NCI-H524 (cell line): ENCODE measurements at places on chromosomes 5 and 9.
A peak's percentile ranks its signal among the peaks of the same experiment; 100 is the strongest.

GRCh38 chr5:148912146-148912545 is 85.7 kb downstream of the ADRB2 start:
- DNase-seq: no peak

GRCh38 chr5:570886-571285 is 41.3 kb upstream of the CEP72 start:
- DNase-seq: no peak

DNA sequence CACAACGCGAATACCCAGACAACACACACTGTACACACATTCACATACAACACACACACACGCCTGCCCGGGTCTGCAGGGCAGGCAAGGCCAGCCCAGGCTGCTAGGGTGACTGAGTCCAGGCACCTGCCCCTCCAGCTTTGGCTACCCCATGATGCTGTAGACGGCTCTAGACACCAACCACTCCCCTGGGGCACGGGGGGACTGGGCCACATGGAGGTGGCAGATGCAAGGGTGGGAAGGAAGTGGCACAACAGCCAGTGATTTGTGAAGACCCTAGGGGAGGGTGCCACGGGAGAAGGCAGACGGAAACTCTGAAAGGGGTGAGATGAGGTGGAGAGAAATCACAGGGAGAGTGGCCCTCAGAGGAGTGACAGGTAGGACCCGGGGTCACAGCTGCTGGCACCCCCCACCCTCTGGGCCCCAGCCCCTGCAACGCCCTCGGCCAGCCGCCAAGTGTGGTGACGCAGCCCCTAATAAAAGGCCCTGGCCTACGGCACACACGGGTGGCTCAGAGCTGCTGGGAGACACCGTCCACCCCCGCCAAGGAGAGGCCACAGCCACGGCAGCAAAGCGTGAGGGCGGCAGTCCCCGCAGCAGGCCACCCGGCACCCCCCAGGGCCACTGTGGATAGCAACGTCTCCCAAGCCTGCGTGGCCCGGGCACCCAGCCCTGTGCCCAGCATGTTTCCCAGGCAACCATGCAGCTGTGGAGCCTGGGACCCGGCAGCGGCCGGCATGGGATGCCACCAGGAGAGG is 6.6 kb upstream of the CCDC187 start:
- DNase-seq: peak; percentile 80

- no peak for DNase-seq
Observed at GRCh38 chr9:116992865-116993264, 305.8 kb downstream of the TRIM32 start.

GRCh38 chr5:73137563-73138530 is 17.5 kb downstream of the TMEM171 start:
- no peak for DNase-seq

DNA sequence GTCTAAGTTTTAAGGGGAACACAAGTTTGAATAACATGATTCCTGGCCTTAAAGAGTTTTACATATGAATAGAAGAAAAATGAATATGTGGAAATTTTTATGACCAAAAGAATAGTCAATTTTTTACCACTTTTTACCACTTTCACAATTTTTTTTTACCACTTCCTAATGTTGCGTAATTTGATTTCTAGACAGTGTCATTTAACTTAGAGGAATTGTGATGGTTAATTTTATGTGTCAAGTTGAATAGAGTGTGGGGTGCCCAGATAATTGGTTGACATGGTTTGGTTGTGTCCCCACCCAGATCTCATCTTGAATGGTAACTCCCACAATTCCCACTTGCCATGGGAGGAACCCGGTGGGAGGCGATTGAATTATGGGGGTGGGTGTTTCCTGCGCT is 416.6 kb downstream of the KIF4B start:
- no peak for DNase-seq

GRCh38 chr9:117744856-117745389 is 40.7 kb downstream of the TLR4 start:
- DNase-seq: peak; percentile 67

DNA sequence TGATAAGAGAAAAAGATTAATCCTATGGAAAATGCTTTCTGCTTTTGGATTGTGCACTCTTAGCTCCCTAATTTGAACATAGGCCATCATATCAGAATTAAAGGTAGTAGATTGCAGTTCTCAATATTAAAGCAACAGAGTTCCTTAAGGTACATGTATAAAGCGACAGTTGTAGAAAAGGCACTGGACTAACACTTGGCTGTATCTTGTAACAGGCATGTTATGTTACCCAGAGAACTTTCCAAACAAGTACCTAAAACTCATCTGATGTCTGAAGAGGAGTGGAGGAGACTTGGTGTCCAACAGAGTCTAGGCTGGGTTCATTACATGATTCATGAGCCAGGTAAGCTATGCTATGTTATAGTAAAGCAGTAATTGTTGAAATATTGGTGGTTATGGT is 3.3 kb upstream of the SECISBP2 start:
- no peak for DNase-seq

DNA sequence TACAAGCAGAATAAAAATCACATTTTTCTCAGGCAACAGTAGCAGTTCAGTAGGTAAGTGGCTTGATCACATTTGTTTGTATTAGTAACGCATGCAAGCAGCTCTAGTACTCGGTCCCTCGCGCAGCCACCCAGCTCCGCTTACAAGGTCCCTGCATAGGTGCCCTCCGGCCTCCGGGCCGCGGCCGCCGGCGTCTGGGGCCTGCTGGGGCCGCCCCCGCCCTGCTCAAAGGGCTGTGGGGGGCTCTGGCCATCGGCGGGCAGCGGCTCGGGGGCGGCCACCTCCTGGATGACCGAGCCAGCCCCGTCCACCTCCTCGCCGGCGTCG is 50.2 kb upstream of the UBAC1 start:
- DNase-seq: no peak

GRCh38 chr9:137070906-137071275 is 534 bp upstream of the SAPCD2 start:
- peak; percentile 78 for DNase-seq

GRCh38 chr9:16461137-16461840 is 409.2 kb downstream of the BNC2 start:
- peak; percentile 33 for DNase-seq

DNA sequence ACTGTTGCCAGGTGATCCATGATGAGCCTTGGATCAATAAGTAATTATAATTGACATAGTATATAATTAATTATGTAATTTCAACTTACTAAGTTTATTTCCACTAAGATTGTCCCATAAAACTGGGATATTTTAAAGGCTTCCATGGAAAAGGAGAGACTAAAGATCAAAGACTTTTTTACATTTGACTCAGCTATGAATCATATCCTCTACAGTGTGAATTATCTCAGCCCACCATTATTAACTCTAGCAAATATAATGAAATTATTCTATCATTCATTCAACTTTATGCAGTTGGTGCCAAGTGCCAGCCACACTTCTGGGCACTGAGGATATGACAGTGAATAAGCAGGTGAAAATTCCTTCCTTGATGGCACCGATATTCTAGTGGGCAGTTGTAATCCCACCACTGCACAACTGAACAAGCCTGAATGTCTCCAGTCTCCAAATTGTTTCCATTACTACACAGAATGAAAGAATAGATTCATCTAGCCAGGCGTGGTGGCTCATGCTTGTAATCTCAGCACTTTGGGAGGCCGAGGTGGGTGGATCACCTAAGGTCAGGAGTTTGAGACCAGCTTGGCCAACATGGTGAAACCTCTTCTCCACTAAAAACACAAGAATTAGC is 21.9 kb upstream of the TXN start:
- no peak for DNase-seq
